ENCODE measurements at places on chromosomes 2 and 18.
A peak's percentile ranks its signal among the peaks of the same experiment; 100 is the strongest.

- no peak for DNase-seq
Measured at GRCh38 chr2:220219371-220219770, 591.9 kb downstream of the SLC4A3 start.

DNA sequence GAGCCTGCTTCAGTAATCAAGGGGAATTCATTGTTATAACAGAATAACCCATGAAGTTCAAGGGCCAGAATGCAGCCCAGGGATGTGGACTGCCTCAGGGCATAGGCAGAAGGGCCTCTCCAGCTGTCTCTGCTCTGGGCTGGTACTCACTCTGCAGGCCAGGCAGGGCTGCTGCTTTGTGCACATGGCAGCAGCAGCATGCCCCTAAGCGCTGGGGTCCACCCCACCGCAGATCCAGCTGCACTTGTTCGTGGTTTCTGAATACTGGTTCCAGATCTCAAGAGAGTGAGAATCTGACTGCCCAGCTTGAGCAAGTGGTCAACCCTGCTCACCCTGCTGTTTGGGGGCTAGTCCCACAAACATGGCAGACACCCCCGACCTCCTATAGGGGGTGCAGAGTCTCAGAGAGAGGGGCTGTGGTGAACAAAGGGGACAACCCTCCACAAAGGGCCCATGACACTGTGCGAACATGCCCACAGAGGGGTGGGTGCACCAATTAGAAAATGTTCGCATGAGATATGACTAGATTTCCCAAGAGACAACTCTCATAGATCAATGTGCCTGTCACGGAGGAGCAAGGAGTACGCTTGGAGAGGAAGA is 87.3 kb downstream of the ACTR3 start:
- no peak for DNase-seq

GRCh38 chr2:162422894-162423293 is 79.0 kb downstream of the GCA start:
- no peak for DNase-seq

GRCh38 chr2:205738117-205738968 is 56.0 kb downstream of the NRP2 start:
- DNase-seq: no peak

DNA sequence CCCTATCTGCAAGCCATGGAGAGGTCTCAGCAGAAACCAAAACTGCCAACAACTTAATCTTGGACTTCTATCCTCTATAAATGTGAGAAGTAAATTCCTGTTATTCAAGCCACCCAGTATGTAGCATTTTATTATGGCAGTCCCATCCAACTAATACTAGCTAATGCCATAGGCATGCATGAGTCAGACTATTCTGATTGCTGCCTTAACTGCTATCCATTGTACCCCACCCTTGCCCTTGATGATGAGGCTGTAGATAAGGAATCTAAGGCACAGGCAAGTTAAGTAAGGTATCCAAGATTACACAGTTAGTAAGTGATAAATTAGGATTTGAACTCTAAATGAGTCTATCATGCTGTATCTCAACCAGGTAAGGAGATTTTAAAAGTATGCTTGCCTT is 223.0 kb downstream of the UBE2E3 start:
- no peak for DNase-seq

GRCh38 chr2:234204480-234204879 is 154.0 kb downstream of the SPP2 start:
- DNase-seq: no peak

- no peak for DNase-seq
Measured at GRCh38 chr2:230327418-230328154, 593 bp downstream of the SP140L start.

- DNase-seq: no peak
Measured at GRCh38 chr2:33607251-33607721, 8.2 kb upstream of the FAM98A start.

- DNase-seq: no peak
Measured at GRCh38 chr2:118443596-118443995, 355.3 kb downstream of the INSIG2 start.

DNA sequence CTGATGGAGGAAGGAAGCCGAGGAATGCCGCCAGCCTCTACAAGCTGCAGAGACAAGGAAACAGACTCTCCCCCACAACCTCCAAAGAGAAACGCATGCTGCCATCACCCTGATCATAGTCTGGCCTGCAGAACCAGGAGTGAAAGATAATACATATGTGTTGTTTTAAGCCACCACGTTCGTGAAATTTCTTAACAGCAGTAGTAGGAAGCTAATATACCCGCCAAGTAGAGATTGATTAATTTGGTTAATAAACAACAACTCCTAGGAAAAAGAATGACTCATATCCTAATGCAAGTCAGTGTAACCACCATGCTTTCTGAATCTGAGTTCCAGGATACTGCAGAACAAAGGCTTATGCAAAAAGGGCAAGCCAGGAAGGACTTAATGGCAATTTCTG is 36.6 kb downstream of the LONRF2 start:
- peak; percentile 36 for DNase-seq

DNA sequence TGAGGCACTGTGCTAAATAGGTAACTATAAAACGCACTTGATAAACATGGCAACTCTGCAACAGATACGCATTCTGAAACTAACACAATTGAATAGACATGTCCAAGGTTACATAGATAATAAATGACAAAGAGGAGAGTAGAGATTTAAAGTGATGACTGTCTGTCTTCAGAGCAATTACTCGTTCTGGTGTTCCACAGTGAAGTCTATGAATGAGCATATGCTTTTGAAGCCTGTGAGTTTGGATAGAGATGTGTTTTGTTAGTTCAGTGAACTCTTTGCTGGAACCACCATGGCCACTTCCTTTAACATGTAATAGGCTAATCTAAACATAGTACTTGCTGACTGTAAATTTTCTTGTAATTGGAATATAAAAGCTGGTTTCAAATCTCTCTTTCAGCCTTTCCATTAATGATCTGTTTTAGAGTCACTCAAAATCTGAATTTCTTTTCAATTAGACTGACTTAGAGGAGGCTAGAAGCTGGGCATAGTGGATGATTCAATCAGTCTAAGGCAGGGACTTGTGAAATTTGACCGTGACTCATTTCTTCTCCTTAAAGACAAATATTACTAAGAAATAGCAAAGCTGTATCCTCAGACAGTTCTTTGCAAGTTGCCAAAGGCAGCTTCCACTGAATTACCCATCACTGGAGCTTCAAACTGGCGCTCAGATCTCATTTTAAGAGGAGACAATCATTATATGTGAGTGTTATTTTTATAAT is 1130.1 kb upstream of the CELF4 start:
- no peak for DNase-seq

GRCh38 chr2:41972819-41973218 is 75.0 kb upstream of the PKDCC start:
- no peak for DNase-seq

DNA sequence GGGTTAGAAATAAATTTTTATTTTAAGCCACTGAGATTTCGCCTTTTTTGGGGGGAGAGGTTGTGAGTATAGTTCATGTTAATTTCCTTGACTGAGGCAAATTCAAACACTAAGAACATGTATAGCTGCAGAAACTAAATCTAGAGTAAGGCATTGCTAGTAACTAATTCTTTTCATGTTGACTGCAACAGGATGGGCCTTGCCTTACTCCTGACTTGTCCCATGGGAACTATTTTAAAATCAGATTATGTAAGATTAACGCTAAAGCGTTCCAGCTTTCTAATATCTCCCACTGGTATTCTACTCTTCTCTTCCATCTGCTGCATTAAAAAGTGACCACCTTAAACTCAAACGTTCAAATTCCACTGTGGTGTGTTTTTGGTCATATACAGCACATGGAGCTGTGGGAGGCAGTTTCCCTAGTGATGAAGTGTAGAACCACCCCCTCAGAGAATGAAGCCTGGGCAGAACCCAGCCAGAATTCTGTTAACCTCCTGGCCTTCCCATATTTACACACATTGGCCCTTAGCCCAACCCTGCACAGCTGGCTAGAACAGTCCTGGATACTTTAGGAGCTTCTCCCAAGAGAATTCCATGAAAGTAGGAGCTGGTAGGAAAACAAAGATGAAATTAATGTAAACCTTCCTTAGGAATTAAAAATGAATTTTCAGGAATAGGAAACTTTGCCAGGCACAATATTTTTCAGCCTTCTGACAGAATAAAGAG is 687.8 kb downstream of the SLC4A3 start:
- DNase-seq: peak; percentile 26

GRCh38 chr2:27664154-27664574 is 475 bp downstream of the SLC4A1AP start:
- no peak for DNase-seq

GRCh38 chr2:111663471-111664274 is 220.3 kb downstream of the ANAPC1 start:
- DNase-seq: no peak

- DNase-seq: no peak
Measured at GRCh38 chr2:10235099-10235908, 67.4 kb upstream of the HPCAL1 start.

DNA sequence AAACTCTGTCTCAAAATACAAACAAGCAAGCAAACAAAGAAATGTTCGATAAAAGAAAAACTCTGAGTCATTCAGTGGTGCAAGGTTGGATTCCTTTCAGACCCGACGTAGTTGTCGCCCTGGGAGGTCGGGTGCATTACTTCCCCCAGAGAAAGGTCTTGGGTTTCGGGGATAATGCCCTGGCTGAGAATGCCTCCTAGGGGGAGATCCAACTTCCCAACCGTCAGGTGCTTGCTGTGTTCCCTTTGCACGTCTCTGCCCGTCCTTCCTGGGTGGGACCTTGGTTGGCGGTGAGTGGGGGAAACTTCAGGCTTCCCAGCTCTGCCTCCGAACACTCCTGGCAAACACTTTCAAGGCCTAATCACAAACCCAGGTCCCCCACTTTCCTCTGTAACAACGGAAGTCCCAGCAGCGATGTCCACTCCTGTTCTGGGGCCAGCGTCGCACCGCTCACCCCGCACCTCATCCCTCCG is 609 bp downstream of the TPGS2 start:
- no peak for DNase-seq

- DNase-seq: no peak
Measured at GRCh38 chr2:170598067-170598395, 117.1 kb upstream of the SP5 start.

DNA sequence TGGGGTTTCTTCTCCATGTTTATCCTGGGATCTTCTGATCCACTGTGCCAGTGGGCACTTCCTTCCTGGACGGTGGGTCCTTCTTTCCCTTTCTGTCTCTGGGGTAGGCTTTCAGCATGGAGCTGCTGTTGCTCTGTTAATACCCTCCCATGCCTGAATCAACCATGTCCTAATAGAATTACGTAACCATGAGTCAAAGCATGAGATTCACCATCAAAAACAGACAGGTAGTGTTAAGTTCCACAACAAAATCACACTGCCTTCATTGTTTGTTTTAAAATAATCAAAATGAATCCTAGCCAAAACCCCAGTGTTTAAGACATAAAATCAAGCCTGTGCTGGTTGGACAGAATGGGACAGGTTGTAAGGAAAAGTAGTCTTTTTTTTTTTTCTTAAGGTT is 37.5 kb downstream of the GNAL start:
- no peak for DNase-seq

GRCh38 chr2:176080540-176081375 is 3.0 kb downstream of the EVX2 start:
- peak; percentile 85 for DNase-seq

- no peak for DNase-seq
Measured at GRCh38 chr18:8654503-8655451, 45.5 kb downstream of the RAB12 start.

DNA sequence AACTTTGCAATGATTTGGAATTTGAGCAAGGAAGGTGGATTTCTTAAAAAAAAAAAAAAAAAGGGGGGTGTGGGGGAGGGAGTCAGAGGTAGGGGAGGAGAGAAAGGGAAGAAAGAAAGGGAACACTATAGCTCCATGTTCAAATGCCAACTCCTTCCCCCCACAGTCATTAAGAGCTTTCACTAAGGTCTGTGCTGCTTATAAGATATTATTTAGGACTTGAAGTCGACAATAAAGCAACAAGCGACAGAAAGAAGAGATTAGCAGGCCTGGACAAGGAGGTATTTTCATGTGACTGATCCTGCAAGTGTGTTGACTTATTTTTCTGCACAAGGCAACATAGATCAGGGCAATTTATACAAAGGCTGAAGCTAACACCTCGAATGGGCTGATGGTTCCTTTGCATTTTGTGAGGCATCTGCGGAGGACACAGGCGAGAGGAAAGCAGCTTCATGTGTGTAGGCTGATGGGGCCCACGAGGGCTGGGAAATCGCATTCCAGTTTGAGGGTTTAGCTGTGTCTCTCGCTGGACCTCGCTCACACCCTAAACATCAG is 382.0 kb downstream of the SOX11 start:
- peak; percentile 38 for DNase-seq

- no peak for DNase-seq
Measured at GRCh38 chr2:33288011-33288410, 188.4 kb upstream of the RASGRP3 start.

GRCh38 chr2:109317471-109318095 is 188.6 kb downstream of the SH3RF3 start:
- no peak for DNase-seq

- no peak for DNase-seq
Measured at GRCh38 chr2:193475038-193475437, 1280.3 kb upstream of the TMEFF2 start.

GRCh38 chr2:239006622-239007285 is 158.9 kb downstream of the TWIST2 start:
- DNase-seq: no peak

- DNase-seq: no peak
Measured at GRCh38 chr2:148493822-148494563, 150.6 kb upstream of the EPC2 start.

- DNase-seq: no peak
Measured at GRCh38 chr18:43914018-43914417, 636.7 kb upstream of the SYT4 start.

- no peak for DNase-seq
Measured at GRCh38 chr2:8576525-8577167, 105.2 kb upstream of the ID2 start.

DNA sequence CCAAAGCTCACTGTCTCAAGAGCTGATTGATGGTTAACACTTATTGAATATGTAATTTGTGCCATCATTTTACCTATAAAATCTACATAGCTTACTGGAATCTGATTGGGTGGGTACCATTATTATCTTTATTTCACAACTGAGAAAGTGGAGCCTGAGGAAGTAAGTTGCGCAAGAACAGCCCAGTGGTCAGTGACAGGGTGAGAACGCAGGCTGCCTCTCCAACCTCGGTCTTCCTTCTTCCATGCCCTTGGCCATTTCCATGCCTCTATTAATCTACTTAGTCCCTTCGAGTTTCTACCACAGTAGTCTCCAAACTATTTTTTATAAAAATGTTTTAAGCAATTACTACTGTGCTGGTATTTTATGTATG is 390.9 kb upstream of the VWC2L start:
- no peak for DNase-seq

DNA sequence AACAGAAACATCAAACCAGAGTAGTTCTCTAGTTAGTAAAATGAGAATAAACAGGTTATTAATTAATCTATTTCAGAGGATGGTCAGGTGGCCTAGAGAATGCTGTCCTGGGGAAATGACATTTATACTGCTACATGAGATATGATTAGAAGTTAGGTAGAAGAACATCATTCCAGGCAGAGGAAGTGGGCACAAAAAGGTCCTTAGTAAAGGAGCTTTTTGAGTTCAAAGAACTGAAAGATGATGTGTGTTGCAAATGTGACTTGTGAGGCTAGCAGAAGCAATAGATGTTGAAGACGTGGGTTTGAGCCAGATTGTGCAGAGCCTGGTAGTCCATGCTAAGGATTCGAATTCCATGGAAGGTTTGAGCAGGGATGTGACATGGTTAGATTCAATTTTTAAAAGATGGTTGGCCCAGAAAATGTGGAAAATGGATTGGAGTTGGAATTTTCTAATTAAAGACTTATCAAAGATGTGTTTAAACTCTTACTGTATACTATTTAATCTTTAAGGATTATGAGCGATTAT is 34.2 kb downstream of the RAB10 start:
- DNase-seq: no peak
